Smooth muscle cell of bladder (primary cell): ENCODE measurements at places on chromosomes 6 and 20. TPM values are rescaled to one million over a fixed set of nuclear protein-coding genes. Genes with fewer than 3 reads are reported as not detected.

FAM83B gene
- total RNA-seq: under 0.01 TPM in 1 of 2 replicates, not detected in the other

OR12D1 gene
- total RNA-seq: not detected in 2 replicates

SSTR4 gene
- total RNA-seq: not detected in 2 replicates

SLC22A16 gene
- not detected in 2 replicates for total RNA-seq

CFAP206 gene
- total RNA-seq: under 0.01 and 0.09 TPM in 2 replicates

SYCP2 gene
- 0.37 and 0.57 TPM in 2 replicates for total RNA-seq

VSX1 gene
- not detected in 2 replicates for total RNA-seq

MAS1 gene
- total RNA-seq: under 0.01 and 0.09 TPM in 2 replicates

ATP6V1G2 gene
- 4.8 and 5.0 TPM in 2 replicates for total RNA-seq

RALGAPA2 gene
- 3.7 and 5.6 TPM in 2 replicates for total RNA-seq

GINM1 gene
- 55.5 and 69.1 TPM in 2 replicates for total RNA-seq

SCAND1 gene
- total RNA-seq: 57.7 and 58.3 TPM in 2 replicates

HCK gene
- not detected in 2 replicates for total RNA-seq

GCNT2 gene
- under 0.01 TPM in 1 of 2 replicates, not detected in the other for total RNA-seq

PRSS16 gene
- total RNA-seq: 0.28 TPM in 1 of 2 replicates, not detected in the other

SGK2 gene
- total RNA-seq: 0.14 and 0.28 TPM in 2 replicates

REM1 gene
- total RNA-seq: 0.09 TPM in 1 of 2 replicates, not detected in the other

ZC2HC1B gene
- total RNA-seq: not detected in 2 replicates

NOTCH4 gene
- 0.85 and 1.2 TPM in 2 replicates for total RNA-seq

NINL gene
- 8.2 and 10.3 TPM in 2 replicates for total RNA-seq

POPDC3 gene
- total RNA-seq: 8.2 and 14.3 TPM in 2 replicates

PBOV1 gene
- not detected in 2 replicates for total RNA-seq

SLC35F1 gene
- total RNA-seq: under 0.01 TPM in 1 of 2 replicates, not detected in the other

ADGRF4 gene
- 0.71 and 0.74 TPM in 2 replicates for total RNA-seq

C6orf47 gene
- 17.9 and 23.8 TPM in 2 replicates for total RNA-seq

TULP1 gene
- total RNA-seq: not detected in 2 replicates

CPNE1 gene
- total RNA-seq: 147 and 199 TPM in 2 replicates

C20orf204 gene
- total RNA-seq: 0.57 and 0.92 TPM in 2 replicates

FBXO30 gene
- 17.5 and 20.8 TPM in 2 replicates for total RNA-seq

UBE3D gene
- total RNA-seq: 4.8 and 5.5 TPM in 2 replicates

SLC9A8 gene
- 7.4 and 8.4 TPM in 2 replicates for total RNA-seq

CLIC1 gene
- total RNA-seq: 529 and 547 TPM in 2 replicates
